ENCODE measurements at places on chromosomes 13 and 19.

DNA sequence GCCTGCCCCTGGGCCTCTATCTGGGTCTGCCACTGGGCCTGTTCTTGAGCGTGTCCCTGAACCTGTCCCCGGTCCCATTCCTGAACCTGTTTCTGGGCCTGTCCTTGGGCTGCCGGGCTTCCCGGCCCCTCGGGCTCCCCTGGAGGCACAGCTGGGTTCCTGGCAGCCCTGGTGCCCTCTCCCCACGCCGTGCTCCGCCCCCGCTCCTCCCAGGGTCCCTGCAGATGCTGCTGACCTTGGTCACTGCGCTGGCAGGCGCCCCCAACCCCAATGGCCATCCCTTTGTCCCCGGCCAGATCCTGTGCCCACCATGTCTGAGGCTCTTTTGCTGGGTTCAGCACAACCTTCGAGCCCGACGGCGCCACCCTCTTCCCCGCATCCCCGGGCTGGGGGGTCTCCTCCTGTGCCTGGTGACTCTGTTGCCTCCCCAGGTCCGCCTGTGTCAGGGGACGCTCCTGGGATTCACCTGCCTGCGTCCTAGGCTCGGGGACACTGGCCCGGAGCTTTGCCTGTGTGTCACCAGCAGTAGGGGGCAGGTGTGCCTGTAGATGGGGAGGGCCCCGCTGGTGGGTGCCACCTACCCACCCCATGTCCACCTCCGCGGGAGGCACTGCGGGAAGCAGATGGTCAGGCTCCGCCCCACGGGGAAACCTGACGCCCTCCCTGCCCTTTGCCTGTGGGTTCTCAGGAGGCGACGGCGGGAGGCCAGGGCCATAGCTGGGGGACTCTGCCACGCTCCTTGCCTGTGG is 41.0 kb upstream of the GRTP1 start:
- DNase-seq: peak; percentile 57

DNA sequence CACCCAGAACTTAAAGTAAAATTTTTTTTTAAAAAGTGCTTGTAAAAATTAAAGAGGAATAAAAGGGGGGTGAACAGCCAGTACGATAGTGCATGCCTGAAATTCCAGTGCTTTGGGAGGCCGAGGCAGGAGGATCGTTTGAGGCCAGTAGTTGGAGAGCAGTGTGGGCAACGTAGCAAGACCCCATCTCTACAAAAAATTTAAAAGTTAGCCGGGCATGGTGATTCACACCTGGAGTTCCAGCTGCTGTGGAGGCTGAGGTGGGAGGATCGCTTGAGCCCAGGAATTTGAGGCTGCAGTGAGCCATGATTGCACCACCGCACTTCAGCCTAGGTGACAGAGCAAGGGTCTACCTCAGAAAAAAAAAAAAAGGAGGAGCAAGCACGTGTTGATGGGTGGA is 7.8 kb downstream of the ADAMTSL5 start:
- DNase-seq: no peak

DNA sequence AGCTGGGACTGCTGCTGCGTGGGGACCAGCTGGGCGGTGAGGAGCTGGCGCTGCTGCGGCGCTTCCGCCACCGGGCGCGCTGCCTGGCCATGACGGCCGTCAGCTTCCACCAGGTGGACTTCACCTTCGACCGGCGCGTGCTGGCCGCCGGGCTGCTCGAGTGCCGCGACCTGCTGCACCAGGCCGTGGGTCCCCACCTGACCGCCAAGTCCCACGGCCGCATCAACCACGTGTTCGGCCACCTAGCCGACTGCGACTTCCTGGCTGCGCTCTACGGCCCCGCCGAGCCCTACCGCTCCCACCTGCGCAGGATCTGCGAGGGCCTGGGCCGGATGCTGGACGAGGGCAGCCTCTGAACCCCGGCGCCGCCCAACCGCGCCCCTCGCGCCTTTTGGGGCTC is 12.8 kb downstream of the TNFAIP8L1 start:
- DNase-seq: no peak

DNA sequence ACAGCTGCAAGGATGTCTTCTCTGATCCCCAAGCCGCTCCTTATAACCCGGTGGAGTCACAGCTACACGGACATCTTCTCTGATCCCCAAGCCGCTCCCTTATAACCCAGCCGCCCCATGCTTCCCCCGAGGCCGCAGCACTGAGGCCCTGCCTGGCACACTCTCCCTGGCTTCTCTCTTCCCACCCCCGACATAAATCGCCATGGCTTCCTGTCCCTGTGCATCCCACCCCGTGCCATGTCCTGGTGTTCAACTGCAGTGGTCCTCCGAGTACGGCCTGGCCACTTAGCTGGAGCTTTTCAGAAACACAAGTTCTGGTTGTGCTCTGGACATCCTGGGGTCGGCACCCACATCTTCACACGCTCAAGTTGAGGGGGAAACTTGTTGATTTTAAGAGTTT is 60.4 kb downstream of the RASA3 start:
- peak; percentile 53 for DNase-seq

GRCh38 chr13:100438059-100438788 is 150.4 kb downstream of the GGACT start:
- DNase-seq: no peak

DNA sequence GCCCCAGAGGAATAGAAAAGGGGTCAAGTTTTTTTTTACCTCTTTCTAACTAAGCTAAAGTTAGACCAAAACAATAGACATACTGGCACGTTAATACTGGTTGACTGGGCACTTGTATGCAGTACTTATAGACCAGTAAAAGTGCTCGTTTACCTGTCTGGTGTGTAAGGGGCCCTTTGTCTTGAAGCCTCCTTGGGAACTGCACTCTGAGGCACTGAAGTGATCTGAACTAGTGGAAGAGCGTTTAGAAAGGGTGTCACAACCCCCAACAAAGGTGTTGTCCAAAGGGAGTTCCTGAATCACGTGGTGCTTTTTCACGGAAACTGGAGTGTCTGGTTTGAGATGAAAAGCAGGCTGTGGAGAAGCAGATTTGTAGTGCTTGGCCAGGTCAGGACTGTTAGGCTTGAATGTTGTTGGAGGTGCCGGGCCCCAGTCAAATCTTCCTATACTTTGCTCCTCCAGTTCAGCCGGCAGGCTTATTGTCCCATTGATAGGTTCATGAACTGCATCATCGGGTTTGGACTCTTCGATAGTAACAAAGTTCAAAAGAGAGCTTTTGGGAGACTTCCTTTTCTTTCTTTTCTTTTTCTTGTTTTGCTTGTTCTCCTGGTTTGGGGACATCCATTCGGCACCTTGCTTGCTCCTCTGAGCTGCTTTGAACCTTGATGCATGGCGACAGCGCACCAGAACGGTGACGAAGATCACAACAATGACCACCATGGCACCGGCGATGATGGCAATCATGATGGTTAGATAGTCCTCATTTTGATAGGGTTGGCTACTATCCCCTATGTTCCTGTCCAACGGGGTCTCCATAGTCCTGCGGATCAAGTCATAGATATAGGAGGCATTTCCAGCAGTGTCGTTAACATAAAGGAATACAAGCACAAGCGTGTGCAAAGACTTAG is 4.6 kb downstream of the PCDH9 start:
- no peak for DNase-seq

- DNase-seq: no peak
Observed at GRCh38 chr13:28316129-28316528, 177.8 kb downstream of the PAN3 start.

DNA sequence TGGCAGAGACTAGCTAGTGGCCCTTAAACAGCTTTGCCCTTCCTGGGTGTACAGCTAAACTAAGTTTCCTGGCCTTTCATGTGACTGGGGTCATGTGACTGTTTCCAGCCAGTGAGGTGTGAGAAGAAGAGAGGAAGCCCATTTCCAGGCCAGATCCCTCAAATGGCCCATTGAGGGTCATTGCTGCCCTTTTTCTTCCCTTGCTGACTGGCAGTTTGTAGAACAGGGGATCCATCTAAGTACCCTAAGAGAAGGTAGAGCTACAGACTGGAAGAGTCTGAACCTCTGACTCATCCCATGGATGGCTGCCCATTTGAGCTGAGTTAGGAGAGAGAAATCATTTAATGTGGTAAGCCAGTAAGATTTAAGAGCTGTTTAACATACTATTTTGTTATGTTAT is 2.8 kb downstream of the SWSAP1 start:
- no peak for DNase-seq

- DNase-seq: no peak
Observed at GRCh38 chr13:30984620-30985019, 52.2 kb downstream of the TEX26 start.

DNA sequence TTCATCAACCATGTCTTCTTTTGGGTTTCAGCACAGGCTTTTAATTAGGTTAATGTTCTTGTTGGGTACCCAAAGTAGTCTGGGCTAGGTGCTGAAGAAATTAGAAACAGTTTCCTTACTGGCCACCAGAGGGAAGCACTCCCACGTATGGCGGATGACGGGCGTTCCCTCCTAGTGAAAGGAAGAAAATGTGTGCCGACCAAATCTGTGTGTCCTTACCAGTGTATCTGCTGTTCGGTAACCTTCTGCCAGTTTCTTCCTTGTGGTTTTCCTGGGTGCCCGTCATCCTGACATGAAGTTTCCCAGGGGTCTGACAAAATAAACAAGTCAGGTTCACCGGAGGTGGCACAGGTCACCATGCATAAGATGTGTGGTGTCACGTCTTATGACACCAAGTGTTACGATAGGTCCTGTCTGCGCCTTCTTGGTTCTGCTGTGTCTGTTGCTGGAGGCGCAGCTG is 6.0 kb upstream of the WDR88 start:
- DNase-seq: peak; percentile 81

GRCh38 chr19:1237027-1237659 is 662 bp downstream of the CBARP start:
- no peak for DNase-seq

DNA sequence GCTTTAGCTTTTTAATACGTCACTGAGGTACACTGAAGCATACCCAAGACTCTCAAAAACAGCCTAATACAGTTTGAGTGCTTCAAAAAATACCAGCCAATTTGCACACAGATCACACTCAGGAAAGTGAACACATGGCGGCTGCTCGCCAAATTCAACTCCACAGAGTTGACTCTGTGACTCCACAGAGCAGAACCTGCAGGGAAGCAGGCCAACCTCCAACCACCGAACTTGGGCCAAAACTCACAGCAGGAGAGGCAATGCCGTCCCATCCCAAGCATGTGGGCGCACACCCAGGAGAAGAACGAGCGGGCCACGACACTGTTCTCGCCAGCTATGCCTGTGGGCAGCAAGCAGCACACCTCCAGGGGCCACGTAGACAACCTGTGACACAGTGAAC is 21.1 kb downstream of the ELL start:
- DNase-seq: no peak

GRCh38 chr13:111629016-111629415 is 308.6 kb downstream of the TEX29 start:
- DNase-seq: no peak

DNA sequence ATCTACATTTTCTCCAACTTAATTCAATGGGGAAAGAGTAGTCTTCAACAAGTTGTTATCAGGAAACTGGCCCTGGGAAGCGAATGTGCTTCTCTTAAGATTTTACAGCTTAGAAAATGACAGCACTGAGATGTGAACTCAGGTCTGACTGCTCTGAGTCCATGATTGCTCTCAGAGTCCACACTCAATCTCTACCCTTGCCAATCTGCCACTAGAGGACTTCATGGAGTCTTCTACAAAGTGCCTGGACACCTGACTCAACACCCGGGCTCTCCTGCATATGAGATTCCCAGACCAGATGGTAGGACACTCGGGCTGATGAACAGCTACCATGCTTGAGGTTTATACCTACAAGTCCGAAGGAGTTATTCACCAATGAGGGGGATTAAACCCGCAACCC is 74.8 kb downstream of the ABCC4 start:
- DNase-seq: no peak

DNA sequence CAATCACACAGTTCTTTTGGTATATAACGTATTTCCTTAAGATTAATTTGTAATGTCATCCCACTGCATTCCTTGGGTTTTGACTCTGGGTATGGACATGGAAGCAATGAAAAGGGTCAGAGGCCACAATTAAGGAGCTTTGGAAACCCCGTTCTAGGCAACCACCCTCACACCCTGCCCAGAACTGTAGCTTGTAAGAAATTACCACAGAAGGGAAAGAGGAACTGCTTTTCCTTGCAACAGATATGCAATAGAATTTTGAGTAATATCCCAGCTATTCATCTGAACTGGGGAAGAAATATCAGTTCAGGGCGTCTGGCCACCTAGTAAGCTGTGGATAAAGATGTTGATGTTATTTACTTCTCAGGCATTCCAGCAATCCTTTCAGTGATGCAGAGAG is 985 bp upstream of the CLC start:
- no peak for DNase-seq

- DNase-seq: no peak
Observed at GRCh38 chr19:17078036-17078919, 2.7 kb downstream of the MYO9B start.

- no peak for DNase-seq
Observed at GRCh38 chr13:40578055-40578454, 88.4 kb downstream of the FOXO1 start.

GRCh38 chr13:43272851-43273250 is 249.5 kb downstream of the DNAJC15 start:
- no peak for DNase-seq

DNA sequence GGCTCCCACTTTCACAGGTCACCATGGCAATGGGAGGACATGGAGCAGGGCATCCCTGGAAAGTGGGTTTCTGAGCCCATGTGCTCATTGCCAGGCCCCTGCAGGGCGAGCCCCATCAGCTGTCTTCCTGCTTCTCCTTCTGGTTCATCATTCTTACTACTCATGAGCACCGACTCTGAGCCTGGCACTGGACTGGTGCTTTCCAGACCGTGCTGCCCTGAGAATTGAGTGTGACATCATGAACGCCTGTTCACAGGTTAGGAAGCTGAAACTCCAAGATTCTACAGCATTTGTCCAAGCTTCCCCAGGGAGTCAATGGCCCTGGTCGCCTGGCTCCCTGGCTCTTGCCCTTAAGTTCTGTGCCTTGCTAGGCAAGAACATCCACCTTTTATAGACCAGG is 210.4 kb upstream of the ZNF536 start:
- DNase-seq: no peak

DNA sequence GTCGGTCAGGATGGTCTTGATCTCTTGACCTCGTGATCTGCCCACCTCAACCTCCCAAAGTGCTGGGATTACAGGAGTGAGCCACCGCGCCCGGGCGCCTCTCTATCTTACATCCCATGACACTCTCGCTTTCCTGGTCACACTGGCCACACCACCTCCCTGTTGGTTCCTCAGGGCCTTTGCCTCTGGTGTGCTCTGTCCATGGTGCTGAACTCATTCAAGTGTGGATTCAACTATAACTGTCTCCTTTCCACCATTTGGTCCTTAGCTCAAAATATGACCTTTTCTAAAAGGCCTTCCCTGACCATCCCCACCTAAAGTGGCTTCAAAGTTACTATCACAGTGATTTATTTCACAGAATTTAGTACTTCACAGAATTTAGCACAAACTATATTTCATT is 3.7 kb upstream of the SMIM17 start:
- no peak for DNase-seq
